ENCODE measurements at places on chromosomes 3 and 15. TPM values are rescaled to one million over a fixed set of nuclear protein-coding genes. Genes with fewer than 3 reads are reported as not detected.

GRCh38 chr3:127458696-127459604, 131.6 kb downstream of the TPRA1 start:
- no peak for DNase-seq

DNA sequence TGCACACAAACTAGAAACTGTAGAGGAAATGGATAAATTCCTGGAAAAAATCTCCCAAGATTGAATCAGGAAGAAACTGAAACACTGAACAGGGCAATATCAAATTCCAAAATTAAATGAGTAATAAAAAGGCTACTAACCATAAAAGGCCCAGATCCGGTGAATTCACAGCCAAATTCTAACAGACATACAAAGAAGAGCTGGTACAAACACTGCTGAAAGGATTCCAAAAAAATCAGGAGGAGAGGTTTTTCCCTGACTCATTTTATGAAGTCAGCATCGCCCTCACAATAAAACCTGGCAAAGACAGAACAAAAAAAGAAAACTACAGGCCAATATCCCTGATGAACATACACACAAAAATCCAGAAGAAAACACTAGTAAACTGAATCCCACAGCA, 462.4 kb upstream of the THBS1 start:
- no peak for DNase-seq

- no peak for DNase-seq
Measured at GRCh38 chr15:38460543-38460942, 6.6 kb downstream of the FAM98B start.

DNA sequence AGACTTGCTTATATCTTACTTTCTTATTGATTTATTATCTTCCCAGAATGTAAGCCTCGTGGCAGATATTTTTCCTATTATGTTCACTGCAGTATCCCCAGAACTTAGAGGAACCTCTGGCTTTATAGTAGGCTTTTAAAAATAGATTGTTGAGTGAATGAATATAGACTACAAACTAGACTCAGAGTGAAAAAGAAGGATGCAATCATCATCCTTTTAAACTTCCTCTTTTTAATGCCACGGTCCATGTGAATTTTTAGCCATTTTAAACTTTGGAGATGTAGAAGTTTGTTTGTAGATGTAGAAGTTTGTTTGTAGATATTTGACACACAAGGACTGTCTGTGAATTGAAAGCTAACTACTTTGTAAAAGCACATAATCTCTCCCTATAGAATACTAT, 7.2 kb upstream of the P2RY12 start:
- DNase-seq: no peak

SOX2 gene
- total RNA-seq: not detected

GRCh38 chr15:90571063-90571541, 41.4 kb downstream of the CRTC3 start:
- DNase-seq: no peak

CHRM5 gene
- not detected for total RNA-seq

SCAANT1 gene
- total RNA-seq: not detected

DNA sequence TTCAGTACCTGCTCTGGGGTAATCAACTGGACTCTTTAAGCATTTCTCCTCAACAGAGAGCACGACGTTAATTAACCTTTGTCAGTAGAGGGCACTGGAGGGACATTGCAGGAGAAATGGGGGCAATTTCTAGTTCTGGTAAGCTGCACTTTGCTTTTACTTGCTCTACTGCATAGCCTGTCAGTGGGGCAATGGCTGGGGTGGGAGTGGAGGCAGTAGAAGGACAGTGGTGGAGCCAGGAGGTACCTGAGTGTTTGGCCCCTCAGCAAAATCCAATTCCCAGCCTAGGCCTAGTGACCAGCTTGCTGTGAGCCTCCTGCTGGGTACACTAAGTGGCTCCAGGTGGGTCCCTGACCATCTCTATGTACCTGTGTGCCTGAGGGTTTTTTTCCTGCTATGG, 18.3 kb upstream of the MED12L start:
- no peak for DNase-seq

- DNase-seq: no peak
Measured at GRCh38 chr3:177089110-177089509, 108.2 kb downstream of the TBL1XR1 start.

DNA sequence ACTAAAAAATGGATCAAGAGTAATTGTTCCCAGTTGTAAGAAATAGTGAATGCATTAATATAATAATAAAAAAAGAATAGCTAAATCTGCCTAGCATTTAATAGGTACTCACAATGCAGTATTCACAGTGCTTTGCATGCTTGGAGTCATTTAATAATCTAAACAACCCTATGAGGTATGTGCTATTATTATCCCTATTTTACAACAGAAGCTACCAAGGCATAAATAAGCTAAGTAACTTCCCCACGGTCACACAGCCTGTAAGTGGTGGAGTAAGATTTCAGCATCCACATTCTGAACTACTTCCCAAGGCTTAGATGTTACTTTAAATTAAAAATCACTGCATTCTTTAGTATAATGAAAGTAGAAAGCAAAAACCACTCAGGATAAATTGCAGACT, 102.9 kb downstream of the PLCH1 start:
- DNase-seq: no peak

- no peak for DNase-seq
Measured at GRCh38 chr3:71672807-71673206, 52.4 kb downstream of the EIF4E3 start.

DOCK3 gene
- total RNA-seq: 1.6 TPM

- no peak for DNase-seq
Measured at GRCh38 chr15:80188251-80188650, 35.5 kb downstream of the FAH start.

DNA sequence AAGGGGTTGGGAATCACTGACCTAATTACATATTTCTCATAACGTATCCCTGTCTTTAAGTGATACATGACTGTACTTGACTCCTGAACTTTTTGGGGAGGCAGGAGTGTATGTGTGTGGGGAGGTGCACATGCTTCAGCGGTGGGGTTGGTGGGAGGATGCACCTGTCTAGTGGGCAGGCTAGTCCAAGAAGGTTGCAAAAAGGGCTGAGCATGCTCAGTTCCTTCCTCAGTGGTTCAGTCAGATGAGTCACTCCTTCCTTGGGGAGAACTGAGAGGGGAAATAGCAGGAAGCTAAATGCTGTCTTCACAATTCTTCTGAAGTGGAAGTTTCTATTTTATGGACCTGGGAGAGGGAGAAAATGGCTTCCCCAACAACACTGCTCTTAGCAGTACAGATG, 24.6 kb upstream of the AP4E1 start:
- no peak for DNase-seq

TMEM212 gene
- total RNA-seq: not detected

STAC gene
- not detected for total RNA-seq

CLSTN2 gene
- not detected for total RNA-seq
